Stimulated activated CD4-positive, alpha-beta T cell treated with anti-CD3 and anti-CD28 coated beads, Interleukin-12 subunit alpha, Interleukin-12 subunit beta, amount 100 ng/mL, for 4 hours (primary cell): ENCODE measurements at places on chromosomes 1 and 21.

DNA sequence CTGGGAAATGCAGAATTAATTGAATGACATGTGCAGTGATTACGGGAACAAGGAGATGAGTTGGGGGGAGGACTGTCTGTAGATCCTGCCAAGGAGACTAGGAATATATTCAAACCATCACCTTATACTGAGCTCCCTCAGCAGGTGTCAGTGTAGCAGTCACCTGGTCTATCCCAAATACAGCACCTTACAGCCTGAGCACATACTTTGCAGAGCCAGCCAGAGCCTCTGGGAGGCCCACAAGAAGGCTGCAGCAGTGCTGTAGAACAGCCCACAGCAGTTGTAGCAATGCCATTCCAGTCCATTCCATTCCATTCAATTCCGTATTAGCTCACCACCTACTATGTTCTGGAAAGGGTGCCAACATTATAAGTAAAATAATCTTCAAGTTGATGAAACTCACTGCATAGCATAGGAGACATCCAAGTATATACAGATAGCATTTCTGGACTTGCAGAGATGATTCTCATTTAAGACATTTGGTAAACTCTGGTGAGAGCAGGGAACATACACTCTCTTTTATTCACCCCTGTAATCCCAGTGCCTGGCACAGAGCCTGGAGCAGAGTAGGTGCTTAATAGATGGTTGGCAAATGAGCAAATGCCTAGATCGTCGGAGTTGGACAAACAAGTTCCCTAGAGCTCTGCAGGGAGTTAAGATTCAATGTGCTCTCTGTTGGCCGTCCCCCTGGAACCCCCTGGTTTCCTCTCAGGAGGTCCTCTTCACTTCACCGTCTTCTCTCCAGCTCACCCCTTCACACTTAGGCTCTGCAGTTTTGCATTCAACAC, 44.7 kb downstream of the KCNC4 start:
- DNase-seq = no peak

DNA sequence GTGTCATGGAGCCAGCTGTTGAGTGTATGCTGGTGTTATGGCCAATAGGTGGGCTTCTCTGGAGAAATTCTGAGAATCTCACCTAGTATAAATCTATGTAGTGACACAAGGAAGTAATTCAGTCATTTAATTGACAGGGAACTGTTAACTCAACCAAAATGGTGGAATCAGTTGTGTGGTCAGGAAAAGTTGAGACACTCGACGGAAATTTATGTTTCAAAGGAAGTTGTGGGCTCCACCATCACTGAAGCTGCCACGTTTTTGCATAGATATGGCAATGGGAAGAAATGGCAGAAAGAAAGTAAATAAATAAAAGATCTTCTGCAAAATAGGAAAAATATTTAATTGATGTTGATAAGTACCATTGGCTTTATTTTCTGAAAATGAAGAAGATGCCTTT, 84.5 kb downstream of the ATP6V1G3 start:
- DNase-seq = no peak

GRCh38 chr1:21633992-21634805, 35.0 kb downstream of the RAP1GAP start:
- DNase-seq = no peak

DNA sequence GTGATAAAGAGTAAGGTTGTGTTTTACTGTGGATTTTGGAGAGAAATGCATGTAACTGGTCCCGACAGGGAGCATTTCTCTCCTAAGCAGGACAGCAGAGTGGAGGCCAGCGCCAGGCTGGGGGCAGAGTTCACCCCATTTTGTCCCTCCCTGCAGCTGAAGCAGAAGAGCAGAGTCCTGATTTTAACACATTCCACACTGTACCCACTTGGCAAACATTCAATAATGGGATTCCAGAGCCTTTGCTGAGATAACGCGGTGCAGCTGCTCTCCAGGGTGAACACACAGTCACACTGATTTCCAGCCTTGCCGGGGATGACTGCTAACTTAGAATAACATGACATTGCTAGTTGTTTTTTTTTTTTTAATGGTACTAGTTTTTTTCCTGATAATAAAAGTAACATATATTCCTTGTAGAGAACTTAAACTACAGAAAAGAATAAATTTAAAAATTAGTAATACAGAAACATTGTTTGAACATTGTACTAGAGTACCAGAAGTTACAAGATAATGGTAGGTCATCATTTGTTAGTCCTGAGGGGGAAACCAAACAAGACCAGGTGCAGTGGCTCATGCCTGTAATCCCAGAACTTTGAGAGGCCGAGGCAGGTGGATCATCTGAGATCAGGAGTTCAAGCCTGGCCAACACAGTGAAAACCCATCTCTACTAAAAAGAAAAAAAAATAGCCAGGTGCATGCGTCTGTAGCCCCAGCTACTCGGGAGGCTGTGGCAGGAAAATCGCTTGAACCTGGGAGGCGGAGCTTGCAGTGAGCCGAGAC, 77.2 kb downstream of the SCCPDH start:
- DNase-seq = no peak

GRCh38 chr1:109290998-109291397, 8.1 kb upstream of the PSRC1 start:
- DNase-seq = no peak

DNA sequence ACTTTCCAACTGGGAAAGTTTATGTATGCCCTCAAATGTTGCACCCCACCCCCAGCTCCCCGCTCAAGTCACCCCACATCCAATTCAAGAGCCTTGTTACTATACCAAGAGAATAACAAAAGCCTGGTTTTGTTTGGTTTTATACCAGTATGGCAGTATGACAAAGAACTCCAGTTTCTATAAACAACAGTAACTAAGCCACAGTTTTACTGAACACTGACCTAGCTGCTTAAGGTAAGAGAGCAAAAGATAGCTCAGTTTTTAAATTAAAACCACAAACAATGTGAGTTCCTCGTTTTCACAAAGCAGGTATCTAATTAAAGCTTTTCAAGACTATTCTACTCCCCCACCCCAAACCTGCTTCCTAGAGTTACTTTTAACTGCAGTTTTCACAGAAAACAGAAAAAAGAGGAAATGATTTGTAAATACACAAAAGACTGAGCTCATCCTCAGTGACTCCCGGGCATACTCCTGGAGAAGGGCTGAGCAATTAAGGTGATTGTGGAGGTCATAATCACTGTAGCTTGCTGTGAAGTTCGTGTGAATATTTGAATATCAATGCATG, 59.3 kb upstream of the LHX8 start:
- no peak for DNase-seq

GRCh38 chr1:206793620-206794019, 21.3 kb upstream of the IL10 start:
- DNase-seq = no peak

DNA sequence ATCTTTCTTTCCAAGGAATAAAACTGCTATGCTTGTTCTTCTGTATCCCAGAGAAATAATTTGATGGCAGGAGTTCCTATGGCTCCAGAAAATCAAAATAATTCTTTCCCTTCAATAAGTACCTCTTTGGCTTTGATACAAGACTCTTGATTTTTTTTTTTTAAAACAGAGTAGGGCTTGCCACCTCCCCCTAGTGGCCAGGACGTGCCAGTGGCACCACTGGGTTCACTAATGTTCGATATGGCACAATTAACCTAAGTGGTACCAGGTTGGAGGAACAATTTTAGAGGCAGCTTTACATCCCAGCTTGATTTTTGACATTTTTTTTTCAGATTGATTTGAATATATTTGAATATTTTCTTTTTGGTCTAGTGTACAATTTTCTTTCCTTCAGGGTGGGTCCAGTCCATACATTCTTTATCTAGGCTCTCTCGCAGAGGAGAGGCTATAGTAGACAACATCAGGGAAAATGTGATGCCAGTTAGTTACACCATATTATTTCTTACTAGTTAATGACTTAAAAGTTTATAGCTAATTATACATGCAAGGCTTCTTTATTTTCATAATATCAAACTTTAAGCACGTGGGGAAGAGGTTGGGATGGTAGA, 330.9 kb downstream of the S1PR1 start:
- DNase-seq = peak; percentile 40

- DNase-seq = no peak
Measured at GRCh38 chr1:89733748-89734147, 87.1 kb upstream of the LRRC8D start.

- DNase-seq = no peak
Measured at GRCh38 chr1:162835157-162835899, 25.6 kb downstream of the CCDC190 start.

- no peak for DNase-seq
Measured at GRCh38 chr1:51088474-51088873, 13.6 kb upstream of the C1orf185 start.

- DNase-seq = no peak
Measured at GRCh38 chr1:85296980-85297379, 20.5 kb upstream of the BCL10 start.

- DNase-seq = no peak
Measured at GRCh38 chr1:42922687-42923366, 35.8 kb downstream of the SLC2A1 start.

DNA sequence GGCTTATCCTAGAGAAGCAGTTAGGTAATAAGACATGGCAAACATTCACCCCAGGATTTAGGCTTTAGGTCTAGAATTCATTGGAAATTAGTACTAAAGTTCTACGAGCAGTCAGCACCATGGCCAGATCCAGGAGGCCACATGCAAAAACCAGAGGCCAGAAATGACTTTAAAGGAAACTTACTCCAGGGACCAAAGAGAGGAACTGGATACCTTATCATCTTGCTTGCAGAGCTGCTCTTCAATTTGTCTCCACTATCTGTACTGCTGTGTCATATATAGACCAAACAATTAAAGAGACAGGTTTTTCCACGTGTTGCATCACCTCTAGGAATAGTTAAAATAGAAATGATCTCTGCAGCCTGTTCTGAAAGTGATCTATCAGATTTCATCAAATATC, 127.8 kb downstream of the LMX1A start:
- no peak for DNase-seq
